ENCODE measurements at places on chromosomes 3 and 15.

- peak; percentile 69 for DNase-seq
Observed at GRCh38 chr15:68187559-68187958, 17.6 kb downstream of the CALML4 start.

- DNase-seq = peak; percentile 73
Observed at GRCh38 chr3:69182588-69183316, 60.4 kb upstream of the LMOD3 start.

GRCh38 chr3:139098391-139098790 lies 53.7 kb upstream of the PRR23C start:
- no peak for DNase-seq

GRCh38 chr3:77281721-77282120 lies 241.8 kb downstream of the ROBO2 start:
- DNase-seq = no peak

Measured in NCI-H226 (cell line).